M059J (cell line): ENCODE measurements at places on chromosomes 7 and 10.

DNA sequence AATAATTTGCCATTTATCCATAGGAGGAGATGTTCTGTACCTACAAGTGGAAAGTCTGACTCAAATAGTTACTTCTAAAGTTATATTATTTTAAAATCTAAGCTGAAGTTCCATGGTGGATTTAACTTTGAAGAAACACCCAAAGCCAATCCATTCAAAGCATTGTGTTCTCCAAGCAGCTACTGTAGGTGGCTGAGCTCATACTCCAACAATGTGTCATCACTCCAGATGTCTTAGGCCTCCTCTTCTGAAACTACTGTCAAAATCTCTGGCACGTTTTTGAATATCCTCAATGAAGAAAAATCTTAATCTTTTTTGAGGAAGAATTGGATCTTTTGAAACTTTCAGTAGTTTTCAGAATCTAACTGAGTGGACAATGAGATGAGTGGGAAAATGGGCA is 169.1 kb downstream of the PTEN start:
- peak; percentile 59 for DNase-seq

- DNase-seq = no peak
Measured at GRCh38 chr7:2078899-2079298, 153.8 kb downstream of the MAD1L1 start.

DNA sequence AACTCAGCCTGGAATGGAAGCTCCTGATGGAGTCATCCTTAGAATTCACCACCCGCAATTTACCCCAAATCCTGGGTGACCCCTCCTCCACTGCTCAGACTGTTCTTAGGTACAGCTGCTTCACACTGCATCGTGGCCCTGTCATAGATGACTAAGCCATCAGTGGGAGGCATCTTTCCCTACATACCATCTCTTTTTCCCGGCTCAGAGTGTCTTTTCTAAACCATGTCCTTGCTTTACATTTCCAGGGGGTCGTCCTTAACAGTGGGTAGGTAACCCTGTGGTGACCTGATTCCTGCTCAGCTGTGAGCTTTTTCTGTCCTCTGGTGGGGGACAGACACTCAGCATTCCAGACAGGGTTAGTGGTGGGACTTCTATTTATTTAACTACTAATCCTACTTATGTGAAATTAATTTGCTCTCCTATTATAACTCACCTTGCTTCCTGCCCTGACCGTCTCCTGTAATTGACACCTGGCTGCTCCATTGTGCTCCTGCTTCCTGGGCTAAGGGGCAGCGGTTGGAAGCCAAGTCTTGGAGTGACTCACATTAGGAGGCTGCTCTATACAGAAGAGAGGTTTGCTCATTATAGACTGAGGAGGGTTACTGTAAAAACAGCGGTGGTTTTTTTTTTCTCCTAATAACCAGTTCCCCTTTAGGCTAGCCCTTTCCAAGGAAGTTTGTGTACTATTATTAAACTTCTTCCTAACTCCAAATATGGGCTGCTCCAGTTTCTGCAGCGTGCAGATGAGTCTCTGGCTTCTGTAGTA is 40.6 kb downstream of the PYROXD2 start:
- DNase-seq = peak; percentile 70

DNA sequence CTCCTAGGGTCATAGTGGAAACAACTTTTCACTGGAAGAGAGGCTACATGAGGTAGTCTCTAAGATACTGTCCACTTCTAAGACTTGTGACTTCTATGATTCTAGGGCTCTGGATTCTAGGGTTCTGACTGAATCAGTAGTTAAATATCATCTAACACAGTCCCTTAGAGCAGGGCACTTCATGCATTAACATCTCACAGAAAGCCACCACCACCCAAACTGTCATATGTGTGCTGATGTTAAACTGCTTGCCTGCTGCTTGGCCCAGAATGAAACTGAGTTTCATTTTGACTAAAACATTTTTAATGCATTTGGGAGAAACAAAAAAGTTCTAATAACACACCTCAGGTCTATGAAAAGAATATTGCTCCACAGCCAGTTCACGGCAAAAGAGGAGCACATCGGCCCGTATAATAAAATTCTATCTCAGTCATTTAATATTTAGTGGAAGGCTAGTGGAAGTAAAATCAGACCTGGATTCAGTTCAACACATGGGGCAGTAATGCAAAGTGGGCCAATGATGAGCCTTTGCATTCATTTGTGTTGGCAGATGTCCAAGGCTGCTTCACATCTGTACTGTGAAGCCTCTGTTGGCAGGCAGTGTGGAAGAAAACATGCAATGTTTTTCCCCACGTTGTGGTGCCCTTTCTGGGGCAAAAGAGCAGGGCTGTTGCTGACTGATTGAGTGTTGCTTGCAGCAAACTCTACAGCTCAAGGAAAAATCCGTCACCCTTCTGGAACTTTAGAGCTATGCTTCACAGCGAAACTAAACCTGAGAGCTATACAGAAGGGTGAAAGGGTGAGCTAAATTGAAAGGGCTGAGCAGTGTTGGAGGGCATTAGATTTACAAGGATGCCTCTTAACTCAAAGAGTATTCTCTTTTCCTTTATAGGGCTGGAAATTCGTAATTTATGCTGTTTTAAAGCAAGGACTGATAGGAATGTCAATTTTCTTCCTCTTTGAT is 33.5 kb upstream of the AUTS2 start:
- peak; percentile 32 for DNase-seq

GRCh38 chr10:34337917-34338316 is 477.2 kb downstream of the PARD3 start:
- no peak for DNase-seq

GRCh38 chr10:13335881-13336280 is 12.2 kb downstream of the SEPHS1 start:
- DNase-seq = no peak

GRCh38 chr10:787933-788651 is 98.6 kb upstream of the DIP2C start:
- DNase-seq = no peak

DNA sequence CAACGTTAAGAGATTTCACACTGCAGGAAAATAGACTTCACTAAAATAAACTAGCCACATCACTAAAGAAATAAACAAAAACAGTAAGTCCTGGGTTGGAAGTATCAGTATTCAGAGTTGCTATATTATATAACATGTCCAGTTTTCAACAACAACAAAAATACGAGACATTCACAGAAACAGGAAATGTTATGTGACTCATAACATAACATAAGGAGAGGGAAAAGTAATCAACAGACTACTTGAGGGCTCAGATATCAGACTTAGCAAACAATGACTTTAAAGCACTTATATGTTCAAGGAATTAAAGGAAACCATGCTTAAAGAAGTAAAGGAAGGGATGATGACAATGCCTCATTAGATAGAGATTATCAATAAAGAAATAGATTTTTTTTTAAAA is 73.5 kb upstream of the MKLN1 start:
- peak; percentile 28 for DNase-seq

DNA sequence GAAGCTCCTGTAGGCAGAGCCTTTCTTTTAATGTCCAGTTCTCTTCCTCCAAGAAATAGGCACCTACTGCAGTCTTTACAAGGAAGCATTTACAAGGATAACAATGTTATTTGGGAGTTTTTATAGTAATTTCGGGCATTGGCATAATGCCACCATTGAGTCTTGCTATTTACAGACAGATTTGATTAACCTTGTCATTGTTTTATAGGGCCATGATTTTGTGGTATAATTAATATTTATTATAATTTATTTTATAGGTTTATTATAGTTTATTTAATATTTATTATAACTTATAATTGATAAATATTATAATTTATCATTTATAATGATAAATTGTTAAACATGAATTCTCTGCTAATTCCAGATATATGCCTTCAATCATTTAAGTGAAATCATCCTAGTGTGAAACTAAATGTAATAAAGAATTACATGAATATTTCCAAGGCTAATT is 573 bp upstream of the POT1 start:
- DNase-seq = no peak

- DNase-seq = no peak
Measured at GRCh38 chr10:79473496-79474095, 28.2 kb upstream of the ZCCHC24 start.

- peak; percentile 53 for DNase-seq
Measured at GRCh38 chr7:31443457-31443856, 70.4 kb upstream of the ITPRID1 start.

DNA sequence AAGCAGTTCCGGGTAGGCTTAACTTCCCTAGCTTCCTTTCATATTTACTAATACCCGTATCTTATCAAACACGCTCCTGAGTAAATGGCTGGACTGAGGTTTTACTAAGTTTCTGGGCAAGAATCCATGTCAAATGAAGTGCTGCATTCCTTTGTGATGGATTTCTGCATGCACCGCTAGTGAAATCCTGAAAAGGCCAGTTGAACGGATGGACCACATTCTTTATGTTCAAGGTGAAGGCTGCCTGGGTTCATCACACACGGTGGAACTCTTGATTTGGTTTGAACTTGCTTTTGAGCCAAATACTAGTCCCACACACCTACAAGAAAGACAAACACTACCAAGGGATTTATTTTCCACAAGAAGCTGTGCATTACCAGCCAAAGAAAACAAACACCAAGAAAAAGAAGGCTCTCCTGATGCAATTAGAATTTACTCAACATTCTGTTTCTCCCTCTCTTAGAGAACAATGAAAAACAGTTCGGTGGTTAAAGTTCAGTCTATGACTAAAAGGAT is 255.0 kb upstream of the SEMA3C start:
- DNase-seq = peak; percentile 88

DNA sequence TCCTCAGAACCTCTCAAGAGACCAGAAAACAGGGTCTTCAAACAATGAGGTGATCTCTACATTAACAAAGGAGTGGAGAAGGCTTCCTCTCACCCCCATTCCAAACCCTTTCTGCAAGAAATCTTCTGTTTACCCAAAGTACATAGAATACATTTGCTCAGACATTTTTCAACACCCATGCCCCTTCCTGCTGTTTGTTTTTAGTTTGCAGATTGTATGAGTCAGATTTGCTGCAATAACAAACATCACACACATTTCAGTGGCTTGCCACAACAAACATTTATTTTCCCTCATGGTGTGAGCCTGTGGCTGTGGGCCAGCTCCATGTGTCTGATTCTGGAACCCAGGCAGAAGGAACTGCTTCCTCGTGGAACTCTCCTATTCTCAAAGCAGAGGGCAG is 68.2 kb upstream of the BAIAP2L1 start:
- DNase-seq = no peak

DNA sequence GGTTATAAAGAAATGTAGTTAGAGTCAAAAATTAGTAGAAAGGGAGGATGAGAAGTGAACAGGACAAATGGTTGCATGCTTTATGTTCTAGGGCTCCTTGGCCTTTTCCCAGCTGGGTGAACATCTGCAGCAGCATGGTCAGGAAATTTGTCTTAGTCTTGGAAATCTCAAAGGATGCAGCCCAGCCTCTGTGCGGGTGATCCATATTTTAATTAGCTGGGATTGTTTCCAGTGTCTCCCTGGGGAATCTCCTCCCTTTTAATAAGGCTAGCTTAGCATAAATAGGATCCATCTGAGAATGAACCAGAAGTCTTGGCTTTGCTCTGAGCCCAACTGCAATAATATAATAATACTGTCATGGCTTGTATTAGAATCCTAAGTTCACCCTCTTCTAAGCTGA is 198.3 kb downstream of the PRKG1 start:
- no peak for DNase-seq

- DNase-seq = peak; percentile 99
Measured at GRCh38 chr7:17094963-17095574, 203.4 kb upstream of the AHR start.

DNA sequence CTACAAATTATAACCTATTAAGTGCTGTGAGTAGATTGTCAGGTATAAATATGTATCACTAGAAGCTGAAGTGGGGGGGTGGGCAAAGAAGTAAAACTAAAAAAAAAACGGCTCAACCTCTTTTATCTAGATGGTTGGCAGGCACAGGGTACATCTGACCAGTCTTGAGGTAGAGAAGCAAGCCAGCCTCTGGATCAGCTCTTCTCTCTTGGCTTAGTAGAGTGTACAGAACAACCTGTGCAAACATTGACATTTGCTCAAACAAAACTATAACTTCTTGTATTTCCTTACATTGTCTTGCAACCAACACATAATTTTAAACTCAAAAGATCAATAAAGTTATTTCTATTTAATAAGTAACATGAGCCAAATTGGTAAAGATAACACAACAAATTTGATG is 25.6 kb downstream of the DNA2 start:
- no peak for DNase-seq

- no peak for DNase-seq
Measured at GRCh38 chr7:151717415-151717814, 159.5 kb downstream of the PRKAG2 start.

DNA sequence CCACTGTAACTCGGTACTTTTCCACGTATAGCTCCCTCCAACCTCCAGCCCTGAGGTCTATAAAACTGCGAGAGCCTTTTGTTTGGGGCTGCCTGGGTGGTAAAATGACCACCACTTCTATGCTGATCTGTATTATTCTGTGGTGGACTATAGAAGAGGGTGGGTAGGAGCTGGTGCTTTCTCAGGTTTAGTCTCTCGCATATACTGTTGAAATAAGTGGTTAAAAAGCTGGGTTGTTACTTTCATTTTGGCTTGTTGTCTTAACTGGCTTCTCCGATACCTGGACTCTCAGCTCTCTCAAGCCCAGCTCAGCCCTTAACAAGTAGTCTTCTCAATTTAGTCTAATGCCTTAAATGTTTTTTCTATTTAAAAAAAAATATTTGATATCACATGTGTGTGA is 70.3 kb downstream of the KIF20B start:
- DNase-seq = no peak

- no peak for DNase-seq
Measured at GRCh38 chr10:12577610-12578009, 228.3 kb downstream of the CAMK1D start.

DNA sequence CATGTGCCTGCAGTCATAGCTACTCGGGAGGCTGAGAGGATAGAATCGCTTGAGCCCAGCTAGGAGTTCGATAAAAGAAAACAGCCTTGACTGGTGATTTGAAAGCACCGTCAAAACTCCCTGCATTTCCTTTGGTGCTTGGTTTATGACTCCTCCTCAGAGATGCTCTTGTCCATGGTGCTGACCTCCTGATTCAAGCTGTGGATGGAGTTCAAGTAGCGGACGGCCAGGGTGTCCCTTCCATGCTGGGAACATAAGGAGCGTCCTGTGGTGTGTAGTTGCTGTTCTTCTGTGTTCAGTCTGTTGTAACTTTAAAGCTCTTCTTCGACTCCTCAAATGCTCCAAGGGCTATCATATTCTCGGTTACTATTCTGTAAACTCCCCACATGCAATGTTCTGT is 382.5 kb upstream of the KIAA1217 start:
- peak; percentile 4 for DNase-seq
